COR-L47 (cell line): ENCODE measurements at places on chromosomes 4 and X.
A peak's percentile ranks its signal among the peaks of the same experiment; 100 is the strongest.

GRCh38 chrX:13094828-13095341 lies 50.5 kb upstream of the FAM9C start:
- DNase-seq, result no peak

- no peak for DNase-seq
Measured at GRCh38 chrX:55710701-55711100, 6.8 kb upstream of the RRAGB start.

GRCh38 chr4:81634165-81634564 lies 162.5 kb upstream of the RASGEF1B start:
- DNase-seq, result no peak

- DNase-seq, result no peak
Measured at GRCh38 chr4:2756691-2757350, 685 bp upstream of the TNIP2 start.

- peak; percentile 65 for DNase-seq
Measured at GRCh38 chr4:151117371-151117962, 18.0 kb downstream of the RPS3A start.

GRCh38 chrX:119502727-119503483 lies 34.7 kb downstream of the SLC25A5 start:
- peak; percentile 77 for DNase-seq

- no peak for DNase-seq
Measured at GRCh38 chr4:120088507-120088906, 21.9 kb upstream of the MAD2L1 start.

DNA sequence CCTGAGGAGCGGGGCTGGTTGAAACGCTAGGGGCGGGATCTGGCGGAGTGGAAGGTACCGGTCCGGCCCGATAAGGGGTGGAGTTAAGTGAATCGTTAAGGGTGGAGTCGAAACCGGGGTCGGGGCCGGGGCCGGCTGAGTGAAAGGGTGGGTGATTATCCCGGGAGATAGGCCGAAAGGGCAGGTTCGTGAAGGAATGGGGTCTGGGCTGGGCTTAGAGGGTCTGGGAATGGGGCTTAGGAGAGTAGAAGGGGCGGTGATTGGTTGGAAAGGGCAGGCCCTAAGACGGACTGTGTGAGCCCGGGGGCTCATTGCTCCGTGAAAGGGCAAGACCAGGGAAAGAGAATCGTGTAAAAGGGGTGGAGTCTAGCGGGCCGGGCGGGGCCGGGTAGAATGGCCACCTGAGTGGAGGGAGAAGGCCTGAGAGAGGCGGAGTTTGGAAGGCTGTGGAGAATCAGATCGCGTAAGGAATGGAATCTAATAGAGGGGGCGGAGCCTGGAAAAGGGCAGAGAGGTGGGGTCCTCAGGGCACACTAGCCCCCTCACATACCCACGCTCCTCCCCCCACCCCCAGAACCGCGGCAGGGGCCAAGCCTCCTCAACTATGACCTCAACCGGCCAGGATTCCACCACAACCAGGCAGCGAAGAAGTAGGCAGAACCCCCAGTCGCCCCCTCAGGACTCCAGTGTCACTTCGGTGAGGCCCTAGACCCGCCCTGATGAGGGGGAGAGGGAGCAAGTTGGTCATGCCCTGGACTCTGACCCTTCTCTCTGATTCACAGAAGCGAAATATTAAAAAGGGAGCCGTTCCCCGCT lies 430 bp downstream of the HDAC6 start:
- DNase-seq, result peak; percentile 65

DNA sequence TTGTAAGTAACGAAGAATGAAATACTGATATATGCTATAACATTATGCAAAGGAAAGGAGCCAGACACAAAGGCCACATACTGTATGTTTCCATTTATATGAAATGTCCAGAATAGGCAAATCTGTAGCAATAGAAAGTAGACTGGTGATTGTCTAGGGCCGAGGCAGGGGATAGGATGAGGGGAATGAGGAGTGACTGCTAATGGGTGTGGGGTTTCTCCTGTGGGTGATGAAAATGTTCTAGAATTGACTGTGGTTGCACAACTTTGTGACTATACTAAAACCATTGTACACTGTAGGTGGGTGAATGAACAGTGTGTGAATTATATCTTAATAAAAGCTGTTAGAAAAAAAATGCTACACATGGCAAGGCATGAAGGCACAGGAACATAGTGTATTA lies 19.9 kb upstream of the SUPT20HL1 start:
- no peak for DNase-seq

GRCh38 chr4:47442980-47443379 lies 20.5 kb downstream of the COMMD8 start:
- DNase-seq, result no peak

DNA sequence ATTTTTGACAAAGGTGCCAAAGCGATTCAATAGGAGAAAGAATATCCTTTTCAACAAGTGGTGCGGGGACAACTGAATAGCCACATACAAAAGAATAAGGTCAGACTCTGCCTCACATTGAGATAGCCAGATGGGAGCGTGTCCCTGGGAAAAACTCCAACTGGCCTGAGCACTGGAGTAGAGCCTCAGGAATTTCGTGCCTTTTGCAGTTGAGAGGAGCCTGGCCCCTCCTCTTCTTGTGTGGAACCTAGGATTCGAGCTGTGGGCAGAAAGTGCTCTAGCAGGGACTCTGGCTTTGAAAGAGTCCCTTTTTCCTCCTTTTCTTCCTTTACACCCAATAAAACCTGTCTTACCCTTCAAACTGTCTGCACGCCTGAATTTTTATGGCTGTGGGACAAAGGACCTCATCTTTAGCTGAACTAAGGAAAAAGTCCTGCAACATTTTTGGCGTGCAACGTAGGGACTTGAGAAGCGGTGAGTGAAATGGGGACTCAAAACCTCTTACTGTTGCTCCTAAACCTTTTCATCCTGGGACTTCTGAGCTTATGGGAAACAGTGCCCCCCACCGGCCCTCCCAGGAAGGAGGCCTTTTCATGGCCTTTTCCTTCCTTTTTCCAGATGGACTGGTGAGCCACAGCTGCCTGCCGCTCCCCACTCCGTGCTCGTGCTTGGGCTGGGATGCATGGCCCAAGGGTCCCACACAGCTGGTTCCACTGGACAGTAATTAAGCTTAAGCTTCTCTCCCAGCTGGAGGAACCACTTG lies 68.6 kb downstream of the BMP15 start:
- no peak for DNase-seq

GRCh38 chr4:56619160-56619559 lies 61.9 kb downstream of the HOPX start:
- no peak for DNase-seq

GRCh38 chr4:76270244-76271175 lies 19.0 kb downstream of the FAM47E start:
- DNase-seq, result no peak

GRCh38 chr4:182189103-182189878 lies 53.9 kb upstream of the TENM3 start:
- peak; percentile 30 for DNase-seq

DNA sequence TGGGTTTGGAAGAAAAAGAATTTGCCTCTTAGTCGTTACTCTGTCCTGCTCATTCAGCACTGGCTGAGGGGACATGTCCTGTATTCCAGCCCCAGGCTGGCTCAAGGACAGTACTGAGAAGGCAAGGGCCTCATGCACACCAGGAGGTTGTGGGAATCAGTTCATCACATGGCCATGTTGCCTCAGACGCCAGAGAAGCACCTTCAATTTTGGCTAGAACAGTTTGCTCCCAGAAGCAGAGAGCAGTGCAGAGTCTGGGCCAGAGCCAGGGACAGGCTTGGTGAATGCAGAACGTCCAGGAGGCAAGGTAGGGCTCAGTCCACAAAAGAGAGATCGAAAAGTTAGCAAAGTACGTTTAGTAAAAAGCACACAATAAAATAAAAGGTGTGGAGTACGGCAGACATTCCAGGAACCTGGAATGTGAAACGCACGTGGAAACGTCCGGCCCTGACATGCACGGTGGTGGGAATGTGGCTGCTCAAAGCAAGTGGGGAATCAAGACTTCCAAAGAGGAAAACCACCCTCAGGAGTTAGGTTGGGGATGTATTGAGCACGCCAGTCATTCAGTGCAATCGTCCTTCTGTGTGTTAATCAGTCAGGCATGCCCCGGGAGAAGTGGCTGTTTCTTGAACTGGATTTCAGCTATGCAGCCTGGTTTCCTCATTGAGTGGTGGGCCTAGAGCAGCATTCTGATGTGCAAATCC lies 1.2 kb upstream of the SLC2A9 start:
- no peak for DNase-seq

GRCh38 chr4:24470666-24471485 lies 113.5 kb downstream of the DHX15 start:
- peak; percentile 31 for DNase-seq

GRCh38 chrX:121260596-121261240 lies 213.3 kb downstream of the GLUD2 start:
- no peak for DNase-seq

GRCh38 chr4:178671766-178672165 lies 1229.5 kb upstream of the AGA start:
- DNase-seq, result no peak

DNA sequence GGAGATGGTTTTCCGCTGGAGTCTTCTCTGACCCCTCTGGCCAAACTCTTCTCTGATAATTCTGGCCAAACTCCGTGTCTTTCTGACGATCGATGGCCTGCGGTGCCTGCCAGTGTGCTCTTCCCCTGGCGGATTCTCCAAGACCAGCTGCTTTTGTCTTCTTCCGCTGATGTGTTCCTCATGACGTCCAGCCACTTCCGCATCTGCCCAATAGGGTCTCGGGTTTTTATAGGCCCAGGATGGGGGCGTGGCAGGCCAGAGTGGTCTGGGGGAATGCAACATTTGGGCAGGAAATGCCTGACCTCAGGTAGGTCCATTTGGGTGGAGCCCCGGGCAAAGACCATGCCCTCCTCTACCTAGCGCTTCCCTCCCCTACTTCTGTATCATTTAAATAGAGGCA lies 1542.1 kb downstream of the STIM2 start:
- DNase-seq, result no peak

- no peak for DNase-seq
Measured at GRCh38 chr4:78360466-78360865, 191.1 kb upstream of the ANXA3 start.

- no peak for DNase-seq
Measured at GRCh38 chrX:134240209-134240608, 3.2 kb downstream of the CCDC160 start.

DNA sequence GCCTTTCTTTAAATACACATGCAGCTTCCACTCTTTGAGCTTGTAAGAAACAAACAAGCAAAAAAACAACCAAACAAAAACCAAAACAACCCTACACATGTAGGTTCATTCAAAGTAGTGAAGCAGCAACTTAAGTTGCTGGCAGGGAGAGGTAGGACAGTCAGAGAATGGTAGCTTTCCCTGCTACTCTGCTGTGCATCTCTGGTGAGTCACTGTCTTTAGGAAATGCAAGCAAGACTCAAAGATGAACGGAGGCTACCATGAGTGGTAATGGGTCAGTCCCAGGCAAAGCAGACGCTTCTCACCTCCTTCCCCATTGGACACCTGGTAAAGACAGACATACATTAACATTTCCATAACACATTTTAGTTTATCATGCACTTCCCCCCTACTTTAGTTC lies 43.2 kb downstream of the PGRMC2 start:
- DNase-seq, result no peak

- DNase-seq, result no peak
Measured at GRCh38 chrX:71057848-71058530, 10.1 kb downstream of the SNX12 start.

GRCh38 chr4:8330821-8331574 lies 61.4 kb downstream of the HTRA3 start:
- DNase-seq, result no peak

- DNase-seq, result no peak
Measured at GRCh38 chrX:29617725-29618124, 597.6 kb upstream of the MAGEB2 start.

- DNase-seq, result no peak
Measured at GRCh38 chrX:134364711-134365110, 95.3 kb upstream of the HPRT1 start.

- no peak for DNase-seq
Measured at GRCh38 chr4:38869511-38869910, 1.9 kb downstream of the FAM114A1 start.
